Left cardiac atrium (tissue), 4 donors: ENCODE measurements at places on chromosomes 3 and 15.

GRCh38 chr15:98900356-98900755, 107.2 kb downstream of the PGPEP1L start:
- no peak for DNase-seq

DNA sequence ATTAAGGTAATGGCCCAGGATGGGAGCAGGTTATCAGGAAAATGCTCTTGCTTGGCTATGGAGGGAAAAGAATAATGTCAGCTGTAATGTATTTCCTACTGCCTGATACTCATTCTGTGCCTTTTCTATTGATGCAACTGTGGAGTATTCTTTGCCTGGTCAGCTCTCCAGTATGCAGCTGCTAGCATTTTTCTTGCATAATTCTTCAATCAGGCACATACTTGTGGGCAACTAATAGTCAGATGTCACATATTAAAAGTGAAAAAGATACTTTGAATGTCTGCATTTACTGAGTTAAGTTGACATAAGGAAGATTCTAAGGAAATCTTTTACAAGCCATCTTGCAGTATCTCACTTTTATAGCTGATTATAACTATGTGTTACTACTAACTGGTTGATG, 29.5 kb downstream of the CD80 start:
- no peak for DNase-seq

DNA sequence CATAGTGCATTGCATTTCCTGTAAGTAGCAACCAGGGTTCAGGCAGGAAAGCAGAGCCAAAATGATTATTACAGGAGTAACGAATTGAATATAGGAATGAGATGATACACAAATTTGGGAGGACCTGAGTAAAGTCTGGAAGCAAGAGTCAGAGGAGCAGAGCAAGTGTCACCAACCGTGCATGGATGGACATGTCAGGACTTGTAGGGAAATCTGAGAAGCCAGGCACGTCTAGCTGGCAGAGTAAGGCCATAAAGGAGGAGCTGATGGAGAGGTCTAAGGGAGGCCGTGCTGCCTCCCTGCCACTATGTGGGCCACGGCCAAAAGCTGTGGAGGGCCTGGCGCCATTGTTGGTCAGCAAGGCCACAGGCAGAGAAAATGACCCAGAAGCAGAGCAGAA, 22.4 kb downstream of the GJD2 start:
- no peak for DNase-seq

DNA sequence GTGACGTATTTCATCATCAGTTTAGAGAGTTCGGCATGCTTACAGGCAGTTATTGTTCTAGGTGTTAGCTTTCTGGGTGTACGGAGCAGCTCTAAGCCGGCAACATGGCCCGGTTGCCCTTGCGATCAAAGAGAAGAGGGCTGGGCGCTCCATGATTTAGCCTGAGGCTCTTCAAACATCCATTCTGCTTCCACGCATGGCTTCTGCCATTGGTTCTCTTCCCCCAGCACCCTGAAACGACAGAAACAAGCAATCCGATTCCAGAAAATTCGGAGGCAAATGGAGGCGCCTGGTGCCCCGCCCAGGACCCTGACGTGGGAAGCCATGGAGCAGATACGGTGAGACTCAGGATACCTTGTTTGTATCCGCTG, 574 bp downstream of the NGRN start:
- DNase-seq, result peak; percentile 62

DNA sequence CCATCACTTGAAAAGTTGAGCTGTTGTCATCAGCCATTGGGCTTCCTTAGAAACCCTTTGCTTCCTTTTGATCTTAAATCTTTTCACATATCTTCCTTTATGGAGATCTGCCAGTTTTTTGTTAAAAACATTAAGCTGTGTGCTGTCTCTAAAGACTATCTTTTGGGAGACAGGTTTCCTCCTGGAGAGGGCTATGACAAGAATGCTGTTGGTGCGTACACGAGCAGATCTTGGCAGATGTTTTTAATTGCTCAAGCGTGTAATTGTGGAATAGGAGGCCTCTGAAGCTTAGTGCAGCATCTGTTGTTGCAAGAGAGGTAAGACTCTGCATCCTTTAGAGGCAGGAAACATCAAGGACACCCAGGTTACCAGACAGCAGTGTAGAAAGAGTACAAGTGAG, 56.8 kb downstream of the PHLDB2 start:
- no peak for DNase-seq

DNA sequence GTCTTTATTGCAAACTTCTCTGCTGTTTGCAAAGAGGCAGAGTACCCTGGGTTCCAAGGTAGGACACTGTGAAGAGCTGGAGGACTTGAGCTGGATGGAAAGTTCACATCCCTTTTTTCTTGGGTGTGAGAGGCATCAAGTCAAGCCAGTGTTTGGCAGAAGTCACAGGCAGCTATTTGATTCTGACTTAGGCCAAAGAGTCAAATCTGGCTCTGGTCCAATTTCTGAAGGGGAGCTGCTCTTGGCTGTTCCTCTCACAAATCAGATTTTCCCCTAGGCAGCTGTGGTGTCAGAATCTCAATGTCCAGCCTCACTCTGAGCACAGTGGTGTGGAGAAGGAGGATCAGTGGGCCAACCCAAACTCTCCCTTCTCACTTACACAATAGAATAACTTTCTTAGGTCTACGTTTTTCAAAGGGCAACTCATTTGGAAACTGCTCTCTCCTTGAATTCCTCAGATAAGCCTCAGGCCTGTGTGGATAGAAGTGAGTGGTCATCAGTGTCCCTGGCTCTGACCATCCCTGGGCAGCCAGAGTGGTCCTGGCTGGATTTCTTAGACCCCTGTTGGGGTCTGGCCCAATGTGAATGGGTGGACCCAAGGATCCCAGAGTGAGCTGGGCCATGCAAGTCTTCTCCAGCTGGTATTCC, 18.2 kb upstream of the AMOTL2 start:
- peak; percentile 55 for DNase-seq

DNA sequence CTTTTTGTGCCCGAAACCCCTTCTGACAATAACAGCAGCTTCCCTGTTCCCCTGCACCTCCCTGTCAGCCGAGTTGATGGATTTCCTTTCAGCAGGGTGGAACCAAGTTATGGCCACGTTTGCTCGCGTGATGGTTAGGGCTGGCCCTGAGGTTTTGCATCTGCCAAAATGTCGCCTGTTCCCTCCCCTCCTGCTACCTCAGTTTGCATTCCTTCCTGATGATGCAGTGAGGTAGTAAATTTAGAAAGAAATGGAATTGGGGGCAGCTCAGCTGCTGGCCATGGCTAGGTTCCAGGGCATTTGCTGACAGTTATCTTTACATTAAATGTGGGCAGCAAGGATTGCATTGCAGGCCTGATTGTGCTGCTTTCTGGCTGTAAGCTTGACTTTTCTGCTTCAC, 13.2 kb downstream of the LIMD1 start:
- DNase-seq, result no peak

DNA sequence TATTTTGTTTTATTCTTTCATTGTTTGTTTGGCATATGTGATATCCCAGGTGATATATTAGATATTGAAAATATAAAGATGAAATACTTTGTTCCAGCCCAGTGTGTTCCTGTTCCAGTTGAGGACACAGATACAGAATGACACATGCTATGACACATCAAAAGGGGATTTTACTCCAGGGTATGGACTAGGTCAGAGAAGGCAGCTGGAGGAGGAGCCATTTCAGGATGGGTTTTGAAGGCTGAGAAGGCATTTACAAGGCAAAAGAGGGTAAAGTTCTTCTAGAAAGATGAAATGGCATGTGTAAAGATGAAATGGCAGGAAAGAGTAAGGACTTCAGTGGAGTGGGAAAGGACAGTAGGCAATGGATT, 163.8 kb downstream of the ZIC1 start:
- no peak for DNase-seq
